AG10803 (cell line): ENCODE measurements at places on chromosomes 5 and 9.

- no peak for DNase-seq
Observed at GRCh38 chr5:158175934-158176481, 317.1 kb upstream of the CLINT1 start.

GRCh38 chr5:124173386-124173785, 573.1 kb downstream of the ZNF608 start:
- DNase-seq = no peak

DNA sequence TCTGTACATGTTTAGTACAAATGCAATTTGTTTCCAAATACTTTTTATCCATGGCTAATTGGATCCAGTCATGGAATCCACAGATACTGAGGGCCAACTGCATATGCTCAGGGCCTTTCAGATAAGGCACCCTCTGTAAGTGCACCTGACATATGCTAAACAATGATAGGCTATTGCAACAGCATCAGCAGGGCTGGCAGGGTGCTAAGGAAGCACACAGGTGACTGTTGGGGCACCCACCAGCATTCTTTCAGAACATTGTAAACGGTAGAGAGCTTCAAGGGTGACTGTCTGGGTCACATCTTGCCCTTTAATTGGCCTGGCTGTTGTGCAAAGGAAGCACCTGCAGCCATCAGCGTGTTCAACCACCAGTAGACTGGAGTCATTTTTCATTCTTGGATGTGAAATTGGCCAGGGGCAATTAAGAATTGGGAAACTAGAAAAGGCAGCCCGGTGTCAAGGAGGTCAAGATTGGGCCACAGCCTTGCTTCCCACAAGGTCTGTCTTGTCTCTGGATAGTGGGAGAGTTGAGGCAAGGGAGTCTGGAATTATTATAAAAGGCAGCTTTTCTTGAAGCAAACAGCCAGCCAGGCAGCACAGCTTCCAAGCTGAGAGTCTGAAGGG, 129.3 kb upstream of the RAI14 start:
- peak; percentile 31 for DNase-seq

DNA sequence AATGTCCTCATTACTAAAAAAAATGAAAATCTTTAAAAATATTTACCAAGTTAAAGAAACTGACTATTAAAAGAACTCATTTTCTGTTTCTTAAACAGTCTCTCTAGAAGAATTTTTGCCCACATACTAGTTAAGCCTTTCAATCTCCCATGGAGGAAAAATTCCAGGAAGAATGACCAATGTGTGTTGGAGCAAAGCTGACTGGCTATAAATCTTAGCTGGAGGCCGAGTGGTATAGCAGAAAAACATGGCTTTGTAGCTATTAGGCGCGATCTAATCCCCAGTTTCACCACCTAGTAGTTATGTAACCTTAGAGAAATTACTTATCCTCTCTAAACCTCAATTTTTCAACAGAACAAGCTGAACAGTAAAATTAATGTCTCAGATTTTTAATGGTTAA, 135.5 kb upstream of the PRLR start:
- no peak for DNase-seq
